Left forelimb (tissue), 1 donor: ENCODE measurements at places on chromosomes 7 and 10.
A peak's percentile ranks its signal among the peaks of the same experiment; 100 is the strongest.

GRCh38 chr10:43069579-43069978 lies 7.3 kb upstream of the RET start:
- DNase-seq, result no peak

DNA sequence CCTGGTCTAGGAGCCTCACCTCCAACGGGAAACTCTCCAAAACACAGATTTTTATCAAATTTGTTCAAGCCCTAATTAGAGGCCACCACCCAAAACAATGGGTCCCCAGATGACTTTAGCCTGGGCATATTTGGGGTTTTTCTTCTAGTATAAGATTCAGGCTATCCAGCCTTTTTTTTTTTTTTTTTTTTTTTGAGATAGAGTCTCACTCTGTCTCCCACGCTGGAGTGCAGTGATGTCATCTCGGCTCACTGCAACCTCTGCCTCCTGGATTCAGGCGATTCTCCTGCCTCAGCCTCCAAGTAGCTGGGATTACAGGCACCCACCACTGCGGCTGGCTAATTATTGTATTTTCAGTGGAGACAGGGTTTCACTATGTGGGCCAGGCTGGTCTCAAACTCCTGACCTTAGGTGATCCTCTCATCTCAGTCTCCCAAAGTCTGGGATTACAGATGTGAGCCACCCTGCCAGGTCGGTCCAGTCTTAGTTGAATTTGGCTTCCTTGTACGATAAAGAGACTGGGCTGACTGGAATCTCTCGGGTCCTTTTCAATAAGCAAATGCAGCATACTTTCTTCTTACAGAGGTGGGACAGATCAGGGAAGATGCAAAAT lies 91.4 kb upstream of the KLF6 start:
- no peak for DNase-seq

DNA sequence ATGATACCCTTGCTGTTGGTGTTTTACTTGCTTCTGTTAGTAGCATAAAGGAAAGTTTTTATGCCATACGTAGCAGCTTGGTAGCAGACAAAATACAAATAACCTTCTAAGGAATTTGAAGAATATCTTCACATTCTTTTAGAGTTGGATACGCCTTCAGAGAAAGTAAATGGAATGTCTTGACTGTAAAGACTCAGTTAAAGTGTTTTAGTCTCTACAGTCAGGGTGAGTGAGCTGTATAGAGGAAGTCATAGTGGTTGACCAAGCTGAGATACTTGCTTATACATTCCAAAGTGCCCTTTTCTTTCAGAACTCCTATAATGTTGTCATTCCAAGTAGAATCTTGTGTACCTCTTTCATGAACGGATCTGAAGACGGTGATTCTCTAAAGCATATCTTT lies 37.7 kb downstream of the RABGEF1 start:
- DNase-seq, result no peak

GRCh38 chr7:44884621-44885393 lies 523 bp downstream of the PURB start:
- peak; percentile 78 for DNase-seq

DNA sequence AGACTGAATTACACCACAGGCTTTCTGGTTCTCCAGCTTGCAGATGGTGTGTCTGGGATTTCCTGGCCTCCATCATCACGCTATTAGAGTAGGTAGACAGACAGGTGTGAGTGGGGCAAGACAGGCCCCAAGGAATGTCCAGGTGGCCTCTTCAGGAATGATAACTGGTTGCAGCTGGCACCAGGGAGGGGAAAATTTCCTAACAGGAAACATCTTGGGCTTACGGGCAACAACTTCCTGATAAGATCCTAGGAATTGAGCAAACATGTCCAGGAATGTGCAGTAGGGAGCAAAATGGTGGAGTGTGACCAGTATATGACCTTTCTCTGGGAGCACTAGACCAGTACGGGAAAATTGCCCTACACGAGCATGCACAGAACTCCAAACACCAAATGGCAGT lies 11.3 kb downstream of the XRCC2 start:
- DNase-seq, result no peak

- DNase-seq, result peak; percentile 84
Observed at GRCh38 chr10:73647211-73647874, 6.1 kb upstream of the MYOZ1 start.

DNA sequence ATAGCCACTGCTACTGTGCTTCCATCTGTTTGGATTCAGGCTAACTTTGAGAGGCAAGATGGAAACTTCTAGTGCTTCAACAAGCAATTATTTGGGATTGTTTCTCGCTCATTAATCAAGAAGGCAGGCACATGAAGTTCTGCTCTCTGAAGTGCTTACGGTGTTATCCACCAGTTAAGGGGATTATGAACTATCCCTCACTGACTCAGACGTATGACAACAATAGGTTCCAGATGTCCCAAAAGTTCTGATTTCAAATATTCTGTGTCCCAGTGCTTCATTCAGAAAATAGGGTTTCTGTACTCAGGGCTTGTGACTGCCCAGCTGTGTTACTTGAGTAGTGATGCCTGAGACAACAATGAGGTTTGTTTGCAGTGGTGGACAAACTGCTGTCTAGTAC lies 81.0 kb downstream of the HACD1 start:
- DNase-seq, result no peak

DNA sequence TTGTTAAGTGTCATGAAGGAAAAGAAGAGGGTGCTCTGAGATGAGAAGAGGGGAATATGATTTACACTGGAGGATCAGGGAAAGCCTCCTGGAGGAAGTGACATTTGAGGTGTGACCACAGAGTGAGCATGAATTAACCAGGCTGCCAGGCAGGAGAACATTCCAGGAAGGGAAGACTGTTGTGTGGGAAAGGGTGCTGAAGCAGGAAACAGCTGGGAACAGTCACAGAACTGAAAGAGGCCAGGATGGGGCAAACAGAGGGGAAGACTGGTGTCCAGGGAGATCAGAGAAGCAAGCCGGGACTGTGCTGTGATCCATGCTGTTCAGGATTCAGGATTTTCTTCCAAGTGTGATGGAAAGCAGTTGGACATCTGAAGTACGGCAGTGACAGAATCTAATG lies 14.9 kb downstream of the HIPK2 start:
- no peak for DNase-seq

DNA sequence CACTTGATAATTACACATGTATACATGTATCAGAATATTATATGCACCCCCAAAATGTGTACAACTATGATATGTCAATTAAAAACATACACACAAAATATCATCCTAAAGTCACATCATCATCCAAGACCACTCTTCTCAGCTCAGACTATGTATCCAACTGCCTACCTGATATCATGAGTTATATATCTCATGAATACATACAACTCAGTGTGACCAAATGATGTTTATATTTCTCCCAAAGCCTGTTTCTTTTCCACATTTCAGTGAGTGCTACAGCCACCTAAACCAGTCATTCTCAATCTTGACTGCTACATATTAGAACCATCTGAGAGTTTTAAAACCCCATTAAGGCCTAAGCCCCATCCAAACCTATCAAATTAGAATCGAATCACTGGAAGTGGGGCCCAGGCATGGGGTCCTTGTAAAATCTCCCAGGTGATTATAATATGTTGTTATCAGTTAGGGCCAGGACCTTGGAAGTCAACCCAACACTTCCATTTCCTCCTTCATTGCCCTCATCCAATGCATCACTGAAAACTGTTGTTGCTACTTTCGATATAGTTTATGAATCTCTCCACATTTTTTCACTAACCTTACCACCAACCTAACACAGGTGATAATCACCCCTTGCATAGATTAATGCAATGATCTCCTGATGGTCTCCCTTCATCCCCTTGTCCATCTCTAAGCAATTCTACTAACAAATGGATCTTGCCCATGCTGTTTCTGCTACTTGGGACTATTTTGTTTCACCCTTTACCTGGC lies 53.8 kb upstream of the ITGB8 start:
- no peak for DNase-seq
